Upper lobe of right lung (tissue), 1 donor: ENCODE measurements at places on chromosomes 12 and 14. TPM values are rescaled to one million over a fixed set of nuclear protein-coding genes. Genes with fewer than 3 reads are reported as not detected.

GRCh38 chr14:64518229-64518628 lies 13.7 kb downstream of the ZBTB1 start:
- no peak overlapping the region for H3K27ac ChIP-seq
- H3K36me3 ChIP-seq: peaks cover 20% of the 10 kb centered on the region
- H3K27me3 ChIP-seq: no peaks in the 10 kb centered on the region
- DNase-seq: no peak
- peaks cover 13% of the 10 kb centered on the region for H3K4me1 ChIP-seq

- H3K27me3 ChIP-seq: no peaks in the 10 kb centered on the region
- DNase-seq: no peak
- no peak overlapping the region for H3K4me3 ChIP-seq
- no peaks in the 10 kb centered on the region for H3K4me1 ChIP-seq
These were observed 119.3 kb upstream of the FSCB start for GRCh38 chr14:44626423-44626822.

DNA sequence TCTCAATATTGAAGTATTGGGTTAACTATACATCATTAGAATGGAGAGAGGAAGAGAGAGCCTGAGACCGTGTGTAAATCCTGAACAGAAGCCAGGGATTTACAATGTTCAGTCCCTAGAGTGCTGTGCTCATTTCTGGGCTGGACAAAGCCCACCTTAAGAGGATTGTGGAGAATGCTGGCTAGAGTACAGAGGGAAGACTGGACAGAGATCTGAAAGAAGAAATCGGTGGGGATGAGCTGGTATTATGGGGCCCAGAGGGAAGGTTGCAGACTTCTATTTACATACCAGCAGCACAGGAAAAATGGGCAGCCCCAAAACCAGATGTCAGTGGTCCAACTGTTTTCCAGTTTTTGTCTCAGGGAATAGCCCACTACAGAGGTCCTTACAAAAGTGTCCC lies 42.3 kb downstream of the RTN1 start:
- no peak for DNase-seq
- H3K4me3 ChIP-seq: no peak overlapping the region
- no peaks in the 10 kb centered on the region for H3K27me3 ChIP-seq
- H3K4me1 ChIP-seq: no peaks in the 10 kb centered on the region
- no peak overlapping the region for H3K27ac ChIP-seq

GRCh38 chr14:89129570-89129969 lies 287.5 kb downstream of the FOXN3 start:
- H3K4me1 ChIP-seq: no peaks in the 10 kb centered on the region
- H3K27me3 ChIP-seq: no peaks in the 10 kb centered on the region
- H3K27ac ChIP-seq: no peak overlapping the region
- DNase-seq: no peak
- no peaks in the 10 kb centered on the region for H3K36me3 ChIP-seq

- H3K27me3 ChIP-seq: no peaks in the 10 kb centered on the region
- H3K36me3 ChIP-seq: no peaks in the 10 kb centered on the region
- no peak overlapping the region for H3K27ac ChIP-seq
- DNase-seq: no peak
These were observed 76.0 kb downstream of the KCNK13 start for GRCh38 chr14:90137807-90138206.

- H3K27me3 ChIP-seq: no peaks in the 10 kb centered on the region
- H3K36me3 ChIP-seq: no peaks in the 10 kb centered on the region
- H3K4me3 ChIP-seq: no peak overlapping the region
These were observed 56.7 kb downstream of the BCL11B start for GRCh38 chr14:99215277-99215676.

KCNJ8 gene
- total RNA-seq: 20.9 TPM

DDIT3 gene
- total RNA-seq: 47.3 TPM

LIN7A gene
- total RNA-seq: 18.9 TPM

ENO2 gene
- total RNA-seq: 41.8 TPM

ADAM20 gene
- total RNA-seq: 1.2 TPM
